ENCODE measurements at places on chromosomes 2 and 18.
A peak's percentile ranks its signal among the peaks of the same experiment; 100 is the strongest.

- no peak for DNase-seq
These were observed 216.5 kb downstream of the KLHL29 start for GRCh38 chr2:23601301-23601965.

- DNase-seq: no peak
These were observed 349.5 kb downstream of the TGIF1 start for GRCh38 chr18:3799515-3799914.

GRCh38 chr2:42957109-42957860 is 164.9 kb upstream of the HAAO start:
- DNase-seq: no peak

DNA sequence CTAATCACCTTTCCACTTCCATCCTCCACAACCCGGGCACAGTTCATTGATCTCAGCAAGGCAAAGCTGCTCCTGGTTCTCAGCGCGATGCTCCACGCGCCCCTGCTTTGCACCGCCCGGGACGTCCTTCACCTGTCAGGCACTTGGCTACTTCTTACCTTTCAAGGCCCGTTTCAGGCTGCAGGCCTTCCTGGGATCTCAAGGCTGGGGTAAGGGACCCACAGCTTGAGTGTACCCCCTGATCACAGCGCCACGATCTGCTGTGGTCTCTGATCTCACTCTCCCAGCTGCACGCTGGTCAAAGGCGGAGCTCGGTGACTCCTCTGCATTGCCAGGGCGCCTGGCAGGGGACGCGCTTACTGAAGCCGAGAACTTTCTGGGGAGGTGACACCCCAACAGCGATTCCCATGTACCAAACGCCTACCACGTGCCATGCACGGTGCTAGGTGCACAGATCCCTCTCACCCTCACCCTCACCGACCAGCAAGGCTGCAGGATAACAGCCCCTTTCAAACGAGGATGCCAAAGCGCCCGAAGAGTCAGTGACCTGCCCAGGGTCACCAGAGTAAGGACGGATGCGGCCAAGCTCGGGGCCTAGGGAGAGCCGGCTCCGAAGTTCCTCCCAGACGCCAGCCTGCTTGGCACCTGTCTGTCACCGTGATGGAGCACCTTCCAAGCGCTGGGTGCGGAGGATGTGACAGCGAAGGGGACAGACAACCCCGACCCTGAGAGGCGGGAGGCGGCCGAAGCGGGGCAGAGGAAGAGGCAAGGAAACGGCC is 818 bp downstream of the ITGB1BP1 start:
- peak; percentile 73 for DNase-seq

- no peak for DNase-seq
These were observed 39.6 kb downstream of the HS1BP3 start for GRCh38 chr2:20611077-20611843.

- no peak for DNase-seq
These were observed 64.4 kb downstream of the LCLAT1 start for GRCh38 chr2:30511122-30512083.

- DNase-seq: no peak
These were observed 426.9 kb downstream of the STK39 start for GRCh38 chr2:167820488-167820887.

DNA sequence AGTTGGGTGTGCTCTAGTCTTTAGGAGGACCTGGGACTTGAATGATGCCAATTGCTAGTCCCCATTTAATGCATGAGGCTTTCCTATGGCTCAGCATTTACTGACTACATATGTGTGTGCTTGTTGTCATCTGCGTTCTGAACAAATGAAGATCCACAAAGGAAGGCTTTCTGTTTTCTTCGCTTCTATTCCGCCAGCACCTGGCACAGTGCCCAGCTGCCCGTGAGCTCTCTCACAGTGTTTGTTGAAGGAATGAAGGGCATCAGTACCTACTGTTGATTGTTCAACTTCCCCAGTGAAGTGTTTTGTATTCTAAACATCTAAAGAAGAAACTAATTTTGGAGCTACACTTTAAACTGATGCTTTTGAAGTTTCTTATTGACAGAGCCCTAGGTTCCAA is 122.4 kb upstream of the LINC00305 start:
- no peak for DNase-seq

DNA sequence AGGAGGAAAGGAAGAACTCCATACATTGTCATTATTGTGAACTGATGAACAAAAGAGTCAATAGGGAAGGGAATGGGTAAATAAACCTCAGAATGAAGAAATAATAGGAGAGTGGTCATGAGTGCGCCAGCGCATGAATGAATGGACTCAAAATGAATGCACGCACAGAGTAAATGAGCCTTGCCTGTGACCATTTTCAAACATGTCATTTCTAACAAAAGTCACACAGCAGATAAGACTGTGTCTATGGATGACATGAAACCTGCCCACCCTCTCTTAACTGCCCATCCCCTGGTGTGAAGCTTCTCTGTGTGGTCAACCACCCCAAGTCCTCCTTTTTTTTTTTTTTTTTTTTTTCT is 121.1 kb upstream of the TEX51 start:
- DNase-seq: no peak

- no peak for DNase-seq
These were observed 11.4 kb upstream of the TRAPPC8 start for GRCh38 chr18:31954349-31954748.

GRCh38 chr18:12031846-12032245 is 50.5 kb downstream of the IMPA2 start:
- no peak for DNase-seq
